Endodermal cell (in vitro differentiated cells): ENCODE measurements at places on chromosomes 5 and 9. TPM values are rescaled to one million over a fixed set of nuclear protein-coding genes. Genes with fewer than 3 reads are reported as not detected.

IL5 gene
- total RNA-seq: not detected in 2 replicates

AGGF1 gene
- 22.3 to 30.1 TPM (median 24.4 TPM) in 3 replicates for total RNA-seq

ZDHHC11B gene
- total RNA-seq: 0.90 and 1.3 TPM in 2 replicates

DNA sequence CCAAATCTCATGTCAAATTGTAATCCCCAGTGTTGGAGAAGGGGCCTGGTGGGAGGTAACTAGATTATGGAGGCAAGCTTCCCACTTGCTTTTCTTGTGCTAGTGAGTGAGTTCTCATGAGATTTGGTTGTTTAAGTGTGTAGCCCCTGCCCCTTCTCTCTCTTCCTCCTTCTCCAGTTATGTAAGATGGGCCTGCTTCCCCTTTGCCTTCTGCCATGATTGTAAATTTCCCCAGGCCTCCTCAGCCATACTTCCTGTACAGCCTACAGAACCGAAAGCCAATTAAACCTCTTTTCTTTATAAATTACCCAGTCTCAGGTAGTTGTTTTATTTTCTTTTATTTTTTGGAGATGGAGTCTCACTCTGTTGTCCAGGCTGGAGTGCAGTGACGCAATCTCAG is 18.2 kb upstream of the TXNDC8 start:
- no peak for DNase-seq

GRCh38 chr9:33131790-33132772 is 35.1 kb downstream of the B4GALT1 start:
- no peak for DNase-seq

GRCh38 chr9:106613250-106613737 is 249.7 kb upstream of the ZNF462 start:
- no peak for DNase-seq

DNA sequence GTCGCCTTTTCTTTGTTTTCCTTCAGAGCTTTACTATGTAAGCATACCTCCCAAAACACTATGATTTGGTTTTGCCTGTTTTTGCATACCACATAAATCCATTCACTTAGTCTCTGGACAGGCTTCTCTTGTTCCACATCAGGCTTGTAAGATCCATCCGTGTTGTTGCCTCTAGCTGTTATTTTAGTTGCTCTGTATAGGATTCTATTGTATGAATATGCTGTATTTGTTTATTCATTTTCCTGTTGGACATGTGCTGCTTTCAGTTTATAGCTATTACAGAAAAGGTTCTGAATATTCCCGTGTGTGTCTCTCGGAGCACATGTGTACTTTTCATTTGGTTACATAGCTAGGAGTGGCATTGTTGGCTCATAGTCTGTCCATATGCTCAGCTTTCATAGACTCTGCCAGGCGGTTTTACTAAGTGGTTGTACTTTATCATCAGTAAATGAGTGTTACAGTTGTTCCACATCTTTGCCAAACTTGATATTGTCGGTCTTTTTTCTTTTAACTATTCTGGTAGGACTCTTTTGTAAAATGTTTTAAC is 41.8 kb downstream of the NUP214 start:
- DNase-seq: no peak

GRCh38 chr9:75051285-75051684 is 23.2 kb upstream of the CARNMT1 start:
- no peak for DNase-seq

DNA sequence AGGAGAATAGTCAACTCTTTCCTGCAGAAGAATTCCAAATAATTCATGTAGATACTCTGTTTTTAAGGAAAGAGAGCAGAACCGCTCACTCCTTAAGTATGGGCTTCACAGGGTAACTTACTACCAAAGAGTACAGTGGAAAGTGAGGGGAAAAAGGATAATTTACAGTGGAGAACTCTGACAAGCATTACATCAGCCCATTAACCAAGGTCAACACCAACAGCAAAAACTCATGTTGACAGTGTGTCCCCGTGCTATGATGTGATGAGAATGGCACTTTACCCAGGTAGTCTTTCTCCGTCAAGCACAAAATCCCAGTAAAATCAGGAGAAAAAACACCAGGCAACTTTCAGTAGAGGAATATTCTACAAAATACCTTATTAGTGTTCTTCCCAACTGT is 104.3 kb downstream of the ADCY2 start:
- DNase-seq: no peak

GRCh38 chr5:68502531-68502930 is 287.0 kb downstream of the PIK3R1 start:
- no peak for DNase-seq
